A172 (cell line): ENCODE measurements at places on chromosomes 13 and 19. TPM values are rescaled to one million over a fixed set of nuclear protein-coding genes. Genes with fewer than 3 reads are reported as not detected.
A peak's percentile ranks its signal among the peaks of the same experiment; 100 is the strongest.

GRCh38 chr19:53538378-53539109 lies 599 bp downstream of the ZNF331 start:
- no peak for DNase-seq

Gene CRLF1
- total RNA-seq, result 29.3 and 55.9 TPM in 2 replicates

GRCh38 chr19:37991176-37991835 lies 84.3 kb downstream of the SIPA1L3 start:
- no peak for DNase-seq

Gene CDKN2D
- 10.6 and 11.3 TPM in 2 replicates for total RNA-seq

- no peak for DNase-seq
Observed at GRCh38 chr13:41401366-41401765, 56.0 kb upstream of the RGCC start.

- DNase-seq, result peak; percentile 52
Observed at GRCh38 chr19:54002495-54003315, 11.3 kb downstream of the CACNG6 start.
